WTC11 (cell line): ENCODE measurements at places on chromosomes 3 and 15. TPM values are rescaled to one million over a fixed set of nuclear protein-coding genes. Genes with fewer than 3 reads are reported as not detected.

DNA sequence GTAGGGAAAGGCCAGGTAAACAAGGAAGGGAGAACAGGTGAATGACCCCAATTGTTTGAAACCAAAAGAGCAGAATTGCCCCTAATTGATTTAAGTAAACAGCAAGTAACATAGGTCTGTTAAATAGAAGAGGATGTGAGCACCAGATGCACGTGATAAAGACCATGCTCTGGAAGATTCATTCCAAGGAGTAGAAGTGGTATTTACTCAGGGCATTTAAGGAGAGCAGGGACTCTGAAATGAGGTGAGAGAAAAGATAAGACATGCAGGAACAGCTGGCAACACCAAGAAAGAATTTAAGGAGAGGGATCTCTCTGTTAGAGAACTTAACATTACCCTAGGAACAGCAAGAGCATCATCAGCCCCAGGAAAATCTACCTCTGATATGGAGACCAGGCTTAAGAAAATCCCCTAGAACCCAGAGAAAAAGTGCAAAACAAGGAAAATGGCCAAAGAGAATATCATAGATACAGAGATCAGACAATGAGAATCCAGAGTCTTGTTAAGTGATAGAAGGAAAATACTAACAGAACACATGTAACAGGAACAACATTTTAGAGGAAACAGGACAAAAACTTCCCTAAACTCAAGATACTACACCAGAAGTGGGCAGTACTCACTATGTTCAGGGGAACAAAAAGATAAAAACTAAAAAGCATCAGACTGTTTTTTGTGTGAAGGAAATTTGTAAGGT is 6.4 kb downstream of the NUDT16 start:
- H3K36me3 ChIP-seq = peaks cover 16% of the 10 kb centered on the region
- H3K27ac ChIP-seq = no peak overlapping the region
- no peak for DNase-seq
- no peaks in the 10 kb centered on the region for H3K27me3 ChIP-seq

GRCh38 chr3:2921452-2921851 is 188.7 kb downstream of the IL5RA start:
- H3K4me3 ChIP-seq = no peak overlapping the region
- H3K4me1 ChIP-seq = 0 out of 2 replicates have a peak, but pooled peaks cover 3% of the 10 kb centered on the region
- H3K36me3 ChIP-seq = peaks cover 58% of the 10 kb centered on the region
- DNase-seq = no peak

- no peaks in the 10 kb centered on the region for H3K27me3 ChIP-seq
- no peaks in the 10 kb centered on the region for H3K36me3 ChIP-seq
- no peak for DNase-seq
- no peak overlapping the region for H3K27ac ChIP-seq
- no peak overlapping the region for H3K4me3 ChIP-seq
- peaks cover 12% of the 10 kb centered on the region; the same call in 1 of the 2 replicates for H3K4me1 ChIP-seq
Measured at GRCh38 chr3:155111971-155112370, 31.9 kb downstream of the MME start.

Gene C3orf20
- not detected in 3 replicates for total RNA-seq

DNA sequence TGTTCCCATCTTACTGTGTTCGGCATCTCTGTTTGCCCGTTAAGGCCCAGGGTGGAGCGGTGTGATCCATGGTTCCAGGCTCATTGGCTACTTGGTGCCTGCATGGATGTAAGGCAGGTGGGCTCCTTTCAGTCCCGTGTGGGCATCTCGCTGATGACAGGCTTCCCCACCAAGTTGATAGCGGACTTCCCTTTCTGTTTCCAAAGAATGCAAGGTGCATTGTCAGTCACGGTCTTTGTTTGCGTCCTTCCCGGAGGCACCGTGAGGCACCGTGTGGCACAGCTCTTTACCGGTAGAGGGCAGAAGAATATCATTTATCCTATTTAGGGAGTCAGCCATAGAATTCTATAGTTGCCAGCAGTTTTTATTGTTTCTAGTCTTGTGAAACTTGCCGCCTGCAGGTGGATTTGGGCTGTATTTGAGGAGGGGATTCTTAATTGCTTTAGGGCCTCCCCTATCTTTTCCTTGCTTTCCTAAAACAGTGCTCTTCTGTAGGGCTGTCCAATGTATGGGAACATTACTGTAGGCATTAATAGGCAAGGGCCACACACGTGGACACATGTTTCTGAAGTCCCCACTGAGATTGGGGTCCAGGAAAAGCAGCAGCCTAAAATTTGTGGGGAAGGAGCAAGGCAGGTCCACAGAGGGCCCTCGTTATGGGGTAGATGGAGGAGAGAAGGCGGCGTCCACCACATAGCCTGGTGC is 244.1 kb downstream of the SLCO3A1 start:
- peak; percentile 76 for DNase-seq
- H3K36me3 ChIP-seq = peaks cover 11% of the 10 kb centered on the region
- H3K4me1 ChIP-seq = peaks cover 36% of the 10 kb centered on the region

DNA sequence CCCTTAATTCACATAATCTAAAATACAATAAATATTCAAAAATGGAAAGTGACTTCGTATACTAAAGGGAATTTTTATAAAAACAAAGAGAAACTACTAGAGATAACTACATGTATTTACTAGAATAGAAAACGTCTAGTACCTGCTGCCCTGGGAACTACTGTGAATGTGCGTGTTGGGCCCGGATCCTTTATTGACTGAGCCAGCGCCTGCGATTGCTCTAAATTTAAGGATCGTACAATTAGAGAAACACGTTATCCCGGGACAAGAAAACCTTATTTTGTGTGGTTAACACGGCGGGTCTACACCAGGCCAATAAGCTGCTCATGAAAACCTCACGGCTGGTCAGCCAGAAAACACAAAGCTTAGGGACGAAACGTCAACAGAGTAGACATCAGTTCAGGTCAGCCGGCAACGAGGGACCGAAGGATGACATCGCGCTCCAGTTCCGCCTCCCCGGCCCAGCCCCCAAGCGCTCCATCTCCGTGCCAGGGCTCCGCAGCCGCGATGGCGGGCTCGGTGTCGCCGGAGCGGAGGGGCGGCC is 555 bp downstream of the TM2D3 start:
- peaks cover 11% of the 10 kb centered on the region for H3K4me1 ChIP-seq
- no peaks in the 10 kb centered on the region for H3K27me3 ChIP-seq
- peaks cover 12% of the 10 kb centered on the region for H3K36me3 ChIP-seq
- peak overlapping the region; percentile 93 for H3K27ac ChIP-seq

Gene VGLL3
- total RNA-seq = 6.1 to 10.4 TPM (median 6.9 TPM) in 3 replicates

DNA sequence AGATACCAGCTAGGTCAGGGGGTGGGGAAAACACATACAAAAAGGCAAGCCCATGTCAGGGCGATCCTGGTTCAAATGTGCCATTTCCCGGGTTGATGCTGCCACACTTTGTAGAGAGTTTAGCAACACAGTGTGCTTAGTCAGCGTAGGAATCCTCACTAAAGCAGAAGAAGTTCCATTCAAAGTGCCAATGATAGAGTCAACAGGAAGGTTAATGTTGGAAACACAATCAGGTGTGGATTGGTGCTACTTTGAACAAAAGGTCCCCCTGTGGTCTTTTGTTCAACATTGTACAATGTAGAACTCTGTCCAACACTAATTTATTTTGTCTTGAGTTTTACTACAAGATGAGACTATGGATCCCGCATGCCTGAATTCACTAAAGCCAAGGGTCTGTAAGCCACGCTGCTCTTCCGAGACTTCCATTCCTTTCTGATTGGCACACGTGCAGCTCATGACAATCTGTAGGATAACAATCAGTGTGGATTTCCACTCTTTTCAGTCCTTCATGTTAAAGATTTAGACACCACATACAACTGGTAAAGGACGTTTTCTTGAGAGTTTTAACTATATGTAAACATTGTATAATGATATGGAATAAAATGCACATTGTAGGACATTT is 28.9 kb downstream of the TPM1 start:
- peak overlapping the region; percentile 10 for H3K27ac ChIP-seq
- no peak overlapping the region for H3K4me3 ChIP-seq
- peaks cover 45% of the 10 kb centered on the region for H3K36me3 ChIP-seq
- H3K27me3 ChIP-seq = no peaks in the 10 kb centered on the region
- peaks cover 44% of the 10 kb centered on the region for H3K4me1 ChIP-seq
- DNase-seq = no peak

Gene CYP19A1
- not detected in 3 replicates for total RNA-seq

DNA sequence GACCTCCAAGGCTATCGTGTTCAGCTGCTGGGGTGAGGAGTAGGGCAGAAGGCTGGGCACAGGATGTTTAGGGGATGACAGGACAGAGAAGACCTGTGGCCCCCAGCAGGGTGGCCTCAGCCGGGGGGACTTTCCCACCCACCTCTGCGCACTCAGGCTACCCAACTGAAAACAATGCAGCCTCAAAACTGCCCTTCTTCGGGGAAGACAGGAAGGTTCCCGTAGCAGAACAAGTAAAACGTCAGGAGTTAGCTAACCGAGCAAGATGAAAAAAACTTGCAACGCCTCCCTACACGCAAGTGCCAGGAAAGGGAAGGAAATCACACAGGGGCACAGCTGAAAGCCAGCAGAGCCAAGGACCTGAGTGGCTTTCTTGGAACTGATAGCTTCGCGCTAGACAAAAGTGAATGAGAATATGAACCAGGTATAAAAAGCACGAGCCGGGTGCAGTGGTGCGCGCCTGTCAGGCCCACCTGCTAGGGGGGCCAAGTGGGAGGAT is 38.4 kb upstream of the FURIN start:
- H3K27ac ChIP-seq = no peak overlapping the region
- H3K4me1 ChIP-seq = peaks cover 16% of the 10 kb centered on the region
- no peaks in the 10 kb centered on the region for H3K36me3 ChIP-seq
- no peaks in the 10 kb centered on the region for H3K27me3 ChIP-seq
- H3K4me3 ChIP-seq = no peak overlapping the region
- DNase-seq = no peak

DNA sequence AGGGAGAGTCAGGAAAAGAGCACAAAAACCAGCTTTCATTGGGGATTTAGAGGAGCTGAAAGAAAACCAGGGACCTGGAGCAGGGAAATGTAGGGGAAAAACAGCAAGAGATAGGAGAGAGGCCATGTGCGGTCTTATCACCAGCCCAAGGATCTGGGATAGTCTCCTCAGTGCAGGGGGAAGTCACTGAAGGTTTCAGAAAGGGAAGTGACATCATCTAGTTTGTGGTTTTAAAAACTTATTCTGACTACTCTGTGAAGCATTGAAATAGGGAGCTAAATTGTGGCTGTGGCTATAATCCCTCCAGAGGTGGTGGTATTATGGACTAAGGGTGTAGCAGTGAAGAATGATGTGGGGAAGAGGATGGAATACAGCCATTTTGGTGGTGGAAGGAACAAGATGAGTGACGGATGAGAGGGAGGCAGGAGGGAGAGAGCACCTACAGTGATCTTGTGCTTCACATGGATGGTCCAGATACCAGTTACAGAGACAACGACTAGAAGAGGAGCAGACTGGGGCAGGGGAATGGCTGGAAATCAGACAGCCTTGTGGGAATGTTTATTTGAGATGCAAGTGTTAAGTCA is 72.7 kb downstream of the HMG20A start:
- peak overlapping the region; percentile 5; the same call in 1 of the 2 replicates for H3K27ac ChIP-seq
- H3K4me3 ChIP-seq = no peak overlapping the region
- no peaks in the 10 kb centered on the region for H3K27me3 ChIP-seq
- H3K4me1 ChIP-seq = peaks cover 66% of the 10 kb centered on the region

- H3K27me3 ChIP-seq = no peaks in the 10 kb centered on the region
- no peak overlapping the region for H3K4me3 ChIP-seq
- H3K4me1 ChIP-seq = no peaks in the 10 kb centered on the region
Measured at GRCh38 chr3:94036909-94037507, 8.6 kb upstream of the STX19 start.

GRCh38 chr3:157166561-157166960 is 6.6 kb upstream of the CCNL1 start:
- H3K27ac ChIP-seq = no peak overlapping the region
- no peak for DNase-seq
- H3K27me3 ChIP-seq = peaks cover 3% of the 10 kb centered on the region; the same call in 1 of the 2 replicates
- no peak overlapping the region for H3K4me3 ChIP-seq
- H3K4me1 ChIP-seq = no peaks in the 10 kb centered on the region

DNA sequence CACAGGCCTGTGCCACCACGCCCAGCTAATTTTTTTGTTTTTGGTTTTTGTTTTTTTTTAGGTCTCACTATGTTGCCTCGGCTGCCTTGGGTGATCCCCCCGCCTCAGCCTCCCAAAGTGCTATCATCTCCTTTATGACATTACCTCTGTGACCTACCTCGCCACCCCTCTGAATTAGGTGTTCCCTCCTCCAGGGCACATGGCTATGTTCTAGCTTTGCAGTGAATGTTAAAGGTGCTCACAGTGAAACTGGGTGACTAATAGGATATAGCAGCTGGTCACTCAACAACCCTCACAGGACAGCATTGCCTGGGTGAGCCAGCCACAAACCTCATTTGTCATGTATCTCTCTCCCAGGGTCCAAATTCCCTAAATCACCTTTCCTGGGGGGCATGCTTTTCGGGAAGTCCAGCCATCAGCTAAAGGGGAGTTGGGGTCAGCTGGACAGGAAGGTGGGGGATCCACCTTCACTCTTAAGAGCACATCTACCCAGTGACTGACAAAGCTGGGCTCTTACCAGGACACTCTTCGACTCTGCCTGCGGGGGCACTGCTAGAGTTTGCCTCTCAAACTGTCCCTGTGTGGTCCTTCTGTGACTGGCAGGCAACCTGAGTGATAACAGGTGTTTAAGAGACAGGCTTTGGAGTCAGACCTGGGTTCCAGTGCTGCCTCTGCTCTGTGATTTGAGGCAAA is 1.6 kb upstream of the TTLL3 start:
- H3K27me3 ChIP-seq = peaks cover 17% of the 10 kb centered on the region
- H3K36me3 ChIP-seq = peaks cover 18% of the 10 kb centered on the region
- DNase-seq = peak; percentile 64
- H3K4me3 ChIP-seq = no peak overlapping the region

DNA sequence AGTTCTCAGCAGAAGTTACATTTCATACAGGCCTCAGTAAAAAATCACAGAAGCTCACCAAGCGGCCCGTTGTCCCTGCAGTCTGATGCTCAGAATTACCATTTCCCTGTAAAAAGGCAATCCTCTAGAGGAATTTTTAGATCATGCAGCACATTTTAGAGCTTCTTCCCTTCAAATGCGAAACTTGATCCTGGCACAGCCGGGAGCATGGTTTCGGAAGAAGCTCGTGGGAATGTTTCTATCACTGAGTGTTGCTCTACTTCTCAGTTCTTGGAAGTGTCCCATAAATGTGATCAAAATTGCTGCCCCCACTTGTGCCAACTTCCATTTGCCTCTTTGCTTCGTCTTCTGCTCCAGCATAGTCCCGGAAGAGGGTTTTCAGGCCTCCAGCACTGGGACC is 3.8 kb upstream of the H1-8 start:
- H3K36me3 ChIP-seq = no peaks in the 10 kb centered on the region
- DNase-seq = no peak
- H3K27me3 ChIP-seq = no peaks in the 10 kb centered on the region
- H3K4me1 ChIP-seq = peaks cover 32% of the 10 kb centered on the region
- H3K4me3 ChIP-seq = no peak overlapping the region

Gene SPATA12
- total RNA-seq = 0.18 to 0.39 TPM (median 0.37 TPM) in 3 replicates

- no peaks in the 10 kb centered on the region for H3K27me3 ChIP-seq
- H3K4me1 ChIP-seq = peaks cover 25% of the 10 kb centered on the region
- no peaks in the 10 kb centered on the region for H3K36me3 ChIP-seq
- DNase-seq = no peak
Measured at GRCh38 chr15:64875641-64876223, 34.0 kb downstream of the PLEKHO2 start.

Gene TEX55
- not detected in 3 replicates for total RNA-seq

DNA sequence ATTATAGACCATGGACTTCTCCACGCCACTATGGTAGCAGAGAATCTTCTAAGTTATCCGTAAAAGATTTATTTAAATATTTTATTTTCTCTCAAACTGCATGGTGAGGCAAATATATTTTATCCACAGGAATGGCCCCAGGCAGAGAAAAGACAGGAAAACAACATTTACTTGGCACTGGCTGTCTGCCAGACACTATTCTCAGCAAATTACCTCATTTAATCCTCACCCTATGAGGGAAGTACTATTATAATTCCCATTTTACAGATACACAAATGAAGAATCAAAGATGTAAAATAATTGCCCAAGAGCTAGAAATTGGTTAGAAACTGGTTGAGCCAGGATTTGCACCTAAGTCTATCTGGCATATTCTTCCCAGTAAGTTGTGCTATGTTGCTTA is 361.4 kb upstream of the IL12A start:
- peaks cover 10% of the 10 kb centered on the region for H3K4me1 ChIP-seq
- no peak overlapping the region for H3K27ac ChIP-seq
- H3K27me3 ChIP-seq = no peaks in the 10 kb centered on the region
- no peak overlapping the region for H3K4me3 ChIP-seq
- H3K36me3 ChIP-seq = no peaks in the 10 kb centered on the region
